ENCODE measurements at places on chromosomes 5 and 9.

GRCh38 chr5:59724482-59725391 is 168.8 kb downstream of the PDE4D start:
- no peak for DNase-seq

- no peak for DNase-seq
Measured at GRCh38 chr5:94467954-94468930, 150.2 kb downstream of the KIAA0825 start.

- no peak for DNase-seq
Measured at GRCh38 chr9:123834889-123835562, 94.9 kb downstream of the DENND1A start.

DNA sequence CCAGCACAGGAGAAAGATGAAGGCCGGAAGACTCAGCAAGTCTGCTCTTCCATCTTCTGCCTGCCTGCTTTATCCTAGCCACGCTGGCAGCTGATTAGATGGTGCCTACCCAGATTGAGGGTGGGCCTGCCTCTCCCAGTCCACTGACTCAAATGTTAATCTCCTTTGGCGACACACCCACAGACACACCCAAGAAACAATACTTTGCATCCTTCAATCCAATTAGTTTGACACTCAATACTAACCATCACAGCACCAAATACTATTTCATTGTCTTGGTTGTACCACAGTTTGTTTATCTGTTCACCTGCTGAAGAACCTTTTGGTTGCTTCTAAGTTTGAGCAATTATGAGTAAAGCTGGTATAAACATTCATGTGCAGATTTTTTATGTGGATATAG is 23.7 kb downstream of the SMIM32 start:
- DNase-seq: no peak
